NCI-H1417 (cell line): ENCODE measurements at places on chromosomes 12 and 14.

DNA sequence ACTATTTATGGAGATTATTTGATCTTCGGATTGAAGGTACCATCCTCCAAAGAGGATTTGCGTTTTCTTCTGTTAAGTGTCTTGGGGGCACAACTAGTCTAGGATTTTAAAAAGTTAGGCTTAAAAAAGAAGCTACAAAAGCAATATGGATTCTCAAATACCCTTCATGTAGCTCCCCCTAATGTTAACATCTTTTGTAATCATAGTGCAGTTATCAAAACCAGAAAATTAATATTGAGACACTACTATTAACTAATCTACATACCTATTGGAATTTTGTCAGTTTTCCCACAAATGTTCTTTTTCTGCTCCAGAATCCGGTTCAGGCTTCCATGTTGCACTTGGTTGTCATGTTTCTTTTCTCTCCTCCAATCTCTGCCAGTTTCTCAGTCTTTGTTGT lies 62.5 kb downstream of the BICDL1 start:
- DNase-seq: no peak

DNA sequence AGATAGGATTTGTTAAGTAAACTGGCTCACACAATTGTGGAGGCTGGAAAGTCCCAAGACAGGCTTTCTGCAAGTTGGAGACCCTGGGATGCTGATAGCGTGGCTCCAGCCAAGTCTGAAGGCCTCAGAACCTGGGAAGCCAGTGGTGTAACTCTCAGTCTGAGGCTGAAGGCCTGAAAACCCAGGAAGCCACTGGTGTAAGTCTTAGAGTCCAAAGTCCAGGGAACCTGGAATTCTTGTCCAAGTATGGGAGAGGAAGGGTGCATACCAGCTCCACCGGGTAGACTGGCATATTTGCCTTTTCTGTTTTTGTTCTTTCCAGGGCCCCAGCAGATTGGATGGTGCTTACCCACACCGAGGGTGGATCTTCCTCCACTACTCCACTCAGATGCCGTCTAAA lies 18.1 kb downstream of the GMFB start:
- no peak for DNase-seq

DNA sequence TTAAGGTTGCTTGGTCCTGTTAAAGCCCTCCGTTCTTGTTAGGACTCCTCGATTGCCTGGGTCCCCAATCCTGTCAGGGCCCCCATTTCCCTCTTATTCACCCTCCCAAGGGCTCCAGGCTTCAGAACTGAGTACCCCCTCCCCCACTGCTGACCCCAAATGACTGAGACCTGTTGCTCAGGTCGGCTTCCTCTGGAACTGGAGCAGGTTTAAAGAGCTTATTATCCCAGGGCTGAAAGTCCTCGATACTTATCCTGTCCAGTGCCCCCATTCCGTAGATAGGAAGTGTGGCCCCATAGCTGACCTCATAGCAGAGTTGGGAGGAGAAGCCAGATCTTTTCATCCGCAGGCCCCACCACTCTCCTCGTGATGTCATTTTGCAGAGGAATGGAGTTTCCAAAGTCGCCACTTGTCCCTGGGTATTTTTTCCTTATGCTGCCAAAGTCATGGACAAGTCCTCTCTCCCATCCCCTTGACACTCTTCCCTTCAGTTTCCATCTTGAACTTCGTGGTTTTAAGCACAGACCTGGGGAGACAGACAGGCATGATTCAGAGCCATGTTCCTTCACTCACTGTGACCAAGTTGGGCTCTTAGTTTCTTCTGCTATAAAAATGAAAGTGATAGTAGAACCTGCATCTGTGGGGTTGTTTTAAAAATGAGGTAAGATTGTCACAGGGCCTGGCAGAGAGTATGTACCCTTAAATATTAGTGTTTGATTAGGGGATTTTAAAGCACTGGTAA lies 1.2 kb downstream of the USP30 start:
- DNase-seq: no peak

DNA sequence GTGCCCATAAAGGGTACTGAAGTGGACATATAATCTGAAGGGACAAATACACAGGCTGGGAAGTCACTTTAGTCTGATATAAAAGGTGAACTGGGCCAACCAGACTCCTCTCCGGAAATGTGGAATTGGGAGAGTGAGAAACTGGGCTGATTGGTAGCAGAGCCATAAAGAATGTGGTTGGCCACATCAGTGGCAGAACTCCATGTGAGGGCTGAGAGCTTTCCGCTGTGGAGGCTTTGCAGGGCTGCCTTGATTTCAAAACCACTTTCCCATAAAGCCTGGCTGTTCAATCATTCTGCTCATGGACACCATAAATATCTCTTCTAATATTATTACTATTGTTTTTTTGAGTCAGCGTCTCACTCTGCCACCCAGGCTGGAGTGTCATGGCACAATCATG lies 220.3 kb downstream of the MON2 start:
- DNase-seq: no peak

DNA sequence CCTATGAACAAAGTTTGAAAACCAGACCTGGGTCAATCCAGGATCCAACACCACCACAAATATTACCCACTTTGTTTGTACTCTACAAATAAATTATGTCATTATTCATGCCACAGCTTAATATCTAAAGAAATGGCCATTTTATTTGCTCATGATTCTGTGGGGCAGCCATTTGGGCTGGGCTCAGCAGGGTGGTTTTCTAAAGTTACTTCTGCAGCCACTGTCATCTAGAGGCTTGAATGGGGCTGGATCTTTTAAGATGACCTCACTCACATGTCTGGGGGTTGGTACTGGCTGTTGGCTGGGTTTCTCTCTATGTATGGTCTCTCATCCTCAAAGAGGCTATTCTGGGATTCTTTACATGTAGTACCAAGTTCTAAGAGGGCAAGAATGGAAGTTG lies 96.2 kb downstream of the VCPKMT start:
- no peak for DNase-seq

DNA sequence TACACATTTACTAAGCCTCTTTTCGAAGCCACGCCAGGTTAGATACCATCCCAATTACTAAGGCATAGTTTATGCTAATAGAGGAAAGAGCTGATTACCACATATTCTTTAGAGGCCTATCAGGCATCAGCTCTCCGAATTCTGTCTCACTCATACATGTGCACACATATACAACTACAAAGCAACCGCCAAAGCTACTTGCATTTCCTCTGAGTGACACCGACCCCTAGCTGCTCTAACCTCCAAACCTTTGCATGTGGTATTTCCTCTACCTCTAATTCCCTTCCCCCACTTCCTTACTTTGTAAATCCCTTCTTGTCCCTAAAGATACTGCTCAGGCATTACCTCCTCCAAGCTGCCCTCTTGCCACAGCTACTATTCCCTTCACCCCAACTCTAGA lies 107.2 kb downstream of the DUSP6 start:
- DNase-seq: no peak

DNA sequence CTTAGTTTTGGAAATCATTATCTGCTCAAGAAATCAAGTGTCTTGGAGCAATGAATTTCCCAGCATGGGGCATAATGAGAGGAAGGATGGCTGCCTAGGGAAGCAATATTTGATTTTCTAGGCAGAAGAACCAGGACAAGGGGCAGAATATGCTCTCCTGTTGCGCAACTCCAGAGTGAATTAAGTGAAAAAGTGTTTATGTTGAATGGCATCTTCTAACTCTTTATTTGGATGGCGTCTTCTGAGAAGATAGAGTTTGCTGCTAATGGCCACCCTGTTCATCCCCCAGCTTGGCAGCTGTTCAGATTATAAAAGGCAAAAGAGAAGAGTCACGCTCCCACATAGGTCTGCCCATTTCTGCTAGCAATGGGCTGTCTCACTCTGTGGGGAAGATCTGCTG lies 1278.1 kb downstream of the AACS start:
- no peak for DNase-seq

GRCh38 chr12:55931780-55932550 lies 1.0 kb downstream of the DGKA start:
- DNase-seq: peak; percentile 49

- peak; percentile 35 for DNase-seq
Observed at GRCh38 chr12:132285991-132286681, 43.3 kb downstream of the GALNT9 start.
